Caki2 (cell line): ENCODE measurements at places on chromosomes 12 and 14. TPM values are rescaled to one million over a fixed set of nuclear protein-coding genes. Genes with fewer than 3 reads are reported as not detected.
A peak's percentile ranks its signal among the peaks of the same experiment; 100 is the strongest.

KRT6C gene
- not detected in 2 replicates for total RNA-seq

MRPL42 gene
- 25.1 and 48.3 TPM in 2 replicates for total RNA-seq

MIS18BP1 gene
- 18.5 and 26.6 TPM in 2 replicates for total RNA-seq

EAPP gene
- 48.2 and 65.2 TPM in 2 replicates for total RNA-seq

KRT73 gene
- total RNA-seq = 0.51 TPM in 1 of 2 replicates, not detected in the other

KLHL33 gene
- not detected in 2 replicates for total RNA-seq

CCNT1 gene
- total RNA-seq = 21.8 and 21.9 TPM in 2 replicates

CSRP2 gene
- total RNA-seq = 53.3 and 58.8 TPM in 2 replicates

CTDSP2 gene
- total RNA-seq = 47.5 and 73.7 TPM in 2 replicates

CYP46A1 gene
- not detected in 2 replicates for total RNA-seq

MYO1H gene
- not detected in 2 replicates for total RNA-seq

DNA sequence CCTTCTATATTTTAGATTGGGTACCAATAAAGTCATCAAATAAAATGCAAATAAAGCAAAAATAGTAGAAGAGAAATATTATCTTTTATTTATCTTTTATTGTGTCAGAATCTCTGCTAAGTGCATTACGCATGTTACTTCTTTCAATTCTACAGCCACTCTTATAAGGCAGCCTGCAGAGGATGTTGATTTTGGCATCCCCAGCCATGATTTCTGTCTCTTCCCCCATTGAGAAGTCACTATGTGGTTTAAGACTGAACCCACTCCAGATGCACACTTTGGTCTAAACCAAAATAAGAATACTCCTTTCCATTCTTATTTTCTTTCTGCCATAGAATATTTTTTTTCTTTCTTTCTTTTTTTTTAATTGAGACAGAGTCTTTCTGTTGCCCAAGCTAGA lies 56.0 kb upstream of the ACSS3 start:
- no peak for DNase-seq

GRCh38 chr12:113468365-113469223 lies 3.1 kb downstream of the LHX5 start:
- DNase-seq = no peak

GRCh38 chr14:69226178-69226577 lies 33.8 kb upstream of the GALNT16 start:
- DNase-seq = no peak

- no peak for DNase-seq
Observed at GRCh38 chr14:90785471-90785870, 30.8 kb downstream of the TTC7B start.

GRCh38 chr14:20400965-20401593 lies 12.2 kb downstream of the TEP1 start:
- peak; percentile 45 for DNase-seq

- DNase-seq = no peak
Observed at GRCh38 chr14:59020382-59020781, 168.1 kb upstream of the DAAM1 start.

DNA sequence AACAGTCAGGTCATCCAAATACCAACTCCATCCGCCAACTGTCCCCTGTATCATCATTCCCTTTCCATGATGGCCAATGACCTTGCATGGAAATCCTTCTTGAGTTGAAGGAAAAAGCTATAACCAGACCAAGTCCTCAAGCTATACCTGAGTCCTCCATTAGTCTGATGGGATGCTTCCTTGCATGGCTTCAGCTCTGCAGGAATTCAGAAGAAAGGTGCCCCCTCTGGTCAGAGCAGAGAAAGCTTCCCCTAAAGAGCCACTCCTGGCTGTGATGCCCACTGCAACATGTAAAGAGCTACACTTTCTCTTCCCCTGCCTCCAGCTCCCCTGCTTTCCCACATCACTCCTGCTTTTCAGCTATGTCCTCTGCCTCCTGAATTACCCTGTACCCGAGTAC lies 43.1 kb upstream of the FKBP4 start:
- DNase-seq = no peak

- no peak for DNase-seq
Observed at GRCh38 chr12:128938886-128939285, 85.6 kb downstream of the GLT1D1 start.

DNA sequence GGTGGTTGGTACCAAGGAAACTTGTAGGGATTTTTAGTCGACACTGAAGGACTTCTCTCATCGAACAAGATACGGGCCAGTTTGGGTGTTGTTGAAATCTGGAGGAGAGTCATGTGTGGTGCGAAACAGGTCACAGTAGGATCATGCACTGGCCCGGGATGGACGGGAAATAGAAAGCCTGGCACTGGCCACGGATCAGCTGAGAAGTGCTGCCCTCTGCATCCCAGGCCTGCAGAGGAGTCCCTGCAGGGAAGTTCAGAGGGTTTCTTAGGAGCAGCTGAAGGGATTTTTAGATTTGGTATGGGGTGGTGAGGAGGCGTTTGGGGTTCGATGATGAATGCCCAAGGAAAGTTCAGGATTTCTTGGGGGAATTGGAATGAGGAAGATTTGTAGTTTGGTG lies 63.1 kb downstream of the TSPAN9 start:
- no peak for DNase-seq

DNA sequence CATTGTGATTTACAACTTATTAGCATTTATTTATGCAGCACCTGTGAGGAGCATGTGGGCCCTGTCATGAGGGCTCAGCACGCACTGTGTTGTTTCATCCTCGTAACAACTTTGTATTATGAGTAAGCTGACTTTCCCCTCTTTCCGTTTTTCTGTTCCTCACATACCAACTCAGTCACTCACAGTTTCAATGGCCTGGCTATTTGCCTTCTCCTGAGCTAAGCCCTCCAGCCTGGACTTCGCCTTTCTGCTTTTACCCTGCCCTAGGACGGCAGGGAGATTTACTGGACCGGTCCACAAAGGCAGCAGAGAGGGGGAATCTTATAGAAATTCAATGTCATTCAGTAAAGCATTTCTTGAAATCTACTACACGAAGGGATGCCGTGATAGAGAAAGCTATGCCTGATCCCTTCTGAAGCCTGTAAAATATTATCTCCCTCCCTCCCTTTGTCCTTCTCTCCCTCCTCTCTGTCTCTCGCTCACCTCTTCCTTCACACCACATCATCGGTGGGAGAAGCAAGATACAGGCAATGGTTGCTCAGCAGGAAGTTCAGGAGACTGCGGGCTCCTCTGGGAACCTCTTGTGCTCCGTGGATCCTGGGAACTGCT lies 219.2 kb upstream of the TBX3 start:
- DNase-seq = no peak

DNA sequence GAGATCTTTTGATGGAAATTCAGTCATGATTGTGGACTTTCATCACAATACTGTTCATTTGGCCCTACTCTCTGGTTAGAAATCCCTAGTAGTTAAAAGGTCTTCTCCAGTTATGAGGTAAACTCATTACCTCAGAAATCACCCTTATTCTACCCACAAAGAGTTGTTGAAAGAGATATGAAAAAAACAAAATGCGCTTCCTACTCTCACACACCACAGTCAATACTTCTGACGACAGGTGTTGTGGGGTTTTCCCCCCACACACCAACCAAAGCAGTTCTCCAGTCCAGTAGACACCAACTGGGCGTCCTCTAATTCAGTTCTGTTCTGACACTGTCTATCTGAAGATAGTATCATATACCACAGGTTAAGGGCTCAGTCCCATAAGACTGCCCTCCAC lies 54.9 kb downstream of the TRMT5 start:
- DNase-seq = no peak

GRCh38 chr14:106378191-106378590 lies 851.8 kb downstream of the TMEM121 start:
- DNase-seq = no peak

GRCh38 chr12:12331896-12332295 lies 18.1 kb downstream of the MANSC1 start:
- DNase-seq = no peak

- no peak for DNase-seq
Observed at GRCh38 chr12:80813820-80814219, 97.1 kb downstream of the MYF5 start.

DNA sequence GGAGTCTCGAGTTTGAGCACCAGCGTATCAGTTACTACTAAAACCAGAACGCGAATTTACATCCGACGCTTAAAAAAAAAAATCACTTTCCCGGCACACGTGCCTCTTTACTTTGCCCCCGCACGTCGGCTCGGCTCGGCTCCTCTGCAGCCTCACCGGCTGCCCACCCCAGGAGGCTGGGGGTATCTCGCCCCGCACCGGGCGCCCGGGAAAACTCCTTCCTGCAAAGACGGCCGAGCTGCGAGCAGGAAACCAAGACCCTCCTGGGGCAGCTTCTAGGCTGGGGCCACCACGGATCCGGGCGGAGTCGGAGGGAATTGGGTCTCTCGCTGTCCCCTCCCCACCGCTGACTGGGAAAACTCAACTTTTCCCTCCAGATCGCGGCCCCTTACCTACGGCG lies 610 bp downstream of the VSIG10 start:
- peak; percentile 51 for DNase-seq

- DNase-seq = no peak
Observed at GRCh38 chr12:101231636-101232035, 21.6 kb upstream of the SLC5A8 start.

GRCh38 chr14:50319721-50320120 lies 7.6 kb downstream of the DMAC2L start:
- no peak for DNase-seq

GRCh38 chr14:83483063-83483462 lies 1949.4 kb upstream of the SEL1L start:
- no peak for DNase-seq

DNA sequence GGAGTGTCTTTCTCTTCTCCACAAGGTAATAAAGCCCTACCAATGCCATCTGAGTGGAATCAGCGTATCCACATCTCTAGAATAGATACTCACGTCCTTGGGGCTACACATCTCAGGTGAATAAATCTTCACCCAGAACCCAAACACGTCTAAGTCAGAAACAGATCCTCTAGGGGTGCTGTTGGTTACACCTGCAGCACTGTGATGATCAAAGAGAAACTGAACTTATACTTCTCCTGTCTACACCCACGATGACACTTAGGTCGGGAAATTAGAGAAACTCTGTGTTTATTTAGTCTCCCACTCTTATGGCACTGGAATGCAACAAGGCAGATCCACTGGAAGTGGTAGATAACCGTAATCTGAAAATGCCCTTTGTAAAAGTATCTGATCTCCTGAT lies 46.2 kb downstream of the WIF1 start:
- no peak for DNase-seq

GRCh38 chr12:31337952-31338351 lies 12.0 kb upstream of the SINHCAF start:
- no peak for DNase-seq

GRCh38 chr14:69605738-69606137 lies 5.7 kb upstream of the SUSD6 start:
- peak; percentile 40 for DNase-seq

- DNase-seq = no peak
Observed at GRCh38 chr14:19823765-19824164, 20.2 kb downstream of the OR4N2 start.

GRCh38 chr12:53626702-53627169 lies 554 bp upstream of the ATF7 start:
- DNase-seq = no peak

DNA sequence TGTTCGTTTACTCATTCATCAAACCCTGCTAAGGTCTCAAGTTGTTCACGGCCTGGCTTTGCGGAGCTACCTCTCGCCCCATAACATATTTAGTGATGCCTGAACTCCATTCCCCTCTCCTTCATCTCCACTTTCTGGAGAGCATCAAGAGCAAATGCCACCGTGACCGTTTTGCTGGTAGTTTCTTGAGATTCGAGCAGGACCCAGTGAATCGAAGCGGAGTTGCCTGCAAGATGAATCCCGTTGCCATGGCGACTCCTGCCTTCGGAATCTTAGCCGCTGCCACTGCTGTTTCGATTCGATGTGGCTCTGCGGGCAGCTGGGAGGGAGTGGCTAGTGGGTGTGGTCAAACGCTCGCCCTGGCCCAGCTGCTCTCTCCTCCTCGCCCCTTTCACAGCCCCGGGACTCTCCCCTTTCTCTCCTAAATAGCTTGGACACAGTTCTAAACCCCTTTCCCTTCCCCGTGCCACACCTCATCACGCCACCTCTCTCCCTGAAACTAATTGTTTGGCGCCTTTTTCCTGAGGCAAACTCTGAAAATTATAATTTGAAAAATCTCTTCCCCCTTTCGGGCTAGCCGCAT lies 1.4 kb downstream of the DAAM1 start:
- DNase-seq = peak; percentile 79

- no peak for DNase-seq
Observed at GRCh38 chr12:6056406-6057240, 67.8 kb downstream of the VWF start.

- no peak for DNase-seq
Observed at GRCh38 chr12:122790393-122791075, 16.2 kb downstream of the CCDC62 start.

DNA sequence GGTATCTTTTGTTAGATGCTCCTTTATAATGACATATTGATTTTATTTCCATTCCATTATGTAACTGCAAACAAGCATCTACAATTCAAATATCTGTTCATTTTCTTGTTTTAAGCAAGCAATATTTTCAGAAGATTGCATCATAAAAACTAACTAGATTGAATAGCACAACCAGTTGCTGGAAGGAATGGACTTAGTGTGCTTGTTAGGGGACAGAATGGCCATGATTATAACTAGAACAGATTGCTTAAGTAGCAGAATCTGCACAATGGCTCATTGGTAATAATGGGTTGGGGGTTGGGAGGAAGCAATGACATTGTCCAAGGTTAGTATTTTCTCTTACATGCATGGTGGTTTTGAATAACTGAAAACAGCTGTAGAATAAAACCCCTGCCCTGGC lies 939.5 kb downstream of the SLC16A7 start:
- no peak for DNase-seq

- no peak for DNase-seq
Observed at GRCh38 chr14:72636094-72636493, 257.8 kb downstream of the DPF3 start.

GRCh38 chr12:76002598-76003354 lies 28.8 kb downstream of the PHLDA1 start:
- DNase-seq = no peak

GRCh38 chr12:106301611-106302321 lies 767 bp upstream of the TCP11L2 start:
- peak; percentile 67 for DNase-seq

DNA sequence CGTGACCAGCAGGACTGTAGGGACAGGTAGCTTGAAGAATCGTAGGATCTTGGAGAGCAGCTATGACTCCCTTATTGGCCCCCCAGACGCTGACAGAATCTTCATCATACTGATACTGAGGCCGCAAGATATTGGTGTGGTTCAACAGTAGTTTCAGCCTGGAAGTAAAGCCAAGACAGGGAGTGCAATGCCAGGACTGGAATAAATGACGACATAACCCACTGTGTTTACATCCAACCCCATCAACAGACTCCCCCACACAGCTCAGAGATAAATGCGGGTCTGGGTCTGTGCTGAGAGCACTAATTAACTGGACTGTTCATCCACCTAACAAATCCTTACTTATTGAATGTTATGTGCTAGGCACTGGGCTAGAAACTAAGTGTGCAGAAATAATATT lies 16.6 kb downstream of the NOXRED1 start:
- no peak for DNase-seq

- DNase-seq = peak; percentile 1
Observed at GRCh38 chr14:60064491-60065072, 27.1 kb upstream of the PCNX4 start.

DNA sequence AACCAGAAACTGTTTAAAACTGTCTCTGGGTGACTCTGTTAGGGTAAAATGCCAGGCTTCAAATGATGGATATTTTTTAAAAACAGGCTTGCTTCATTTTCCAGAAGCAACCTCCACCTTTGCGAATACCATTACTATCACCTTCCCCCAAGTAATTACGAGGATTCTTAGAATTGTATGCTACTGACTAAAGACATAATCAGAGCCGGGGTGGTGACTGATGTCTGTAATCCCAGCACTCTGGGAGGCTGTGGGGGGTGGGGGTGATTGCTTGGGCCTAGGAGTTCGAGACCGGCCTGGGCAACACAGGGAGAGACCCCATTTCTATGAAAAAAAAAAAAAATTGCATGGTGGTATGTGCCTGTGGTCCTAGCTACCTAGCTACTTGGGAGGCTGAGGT lies 38.3 kb downstream of the FGD6 start:
- no peak for DNase-seq
